ENCODE measurements at places on chromosomes 4 and X.

GRCh38 chr4:48467442-48467841 lies 15.7 kb upstream of the SLC10A4 start:
- DNase-seq, result no peak
- H3K27ac ChIP-seq, result no peak overlapping the region
- no peaks in the 10 kb centered on the region for H3K4me1 ChIP-seq
- H3K4me3 ChIP-seq, result no peak overlapping the region

DNA sequence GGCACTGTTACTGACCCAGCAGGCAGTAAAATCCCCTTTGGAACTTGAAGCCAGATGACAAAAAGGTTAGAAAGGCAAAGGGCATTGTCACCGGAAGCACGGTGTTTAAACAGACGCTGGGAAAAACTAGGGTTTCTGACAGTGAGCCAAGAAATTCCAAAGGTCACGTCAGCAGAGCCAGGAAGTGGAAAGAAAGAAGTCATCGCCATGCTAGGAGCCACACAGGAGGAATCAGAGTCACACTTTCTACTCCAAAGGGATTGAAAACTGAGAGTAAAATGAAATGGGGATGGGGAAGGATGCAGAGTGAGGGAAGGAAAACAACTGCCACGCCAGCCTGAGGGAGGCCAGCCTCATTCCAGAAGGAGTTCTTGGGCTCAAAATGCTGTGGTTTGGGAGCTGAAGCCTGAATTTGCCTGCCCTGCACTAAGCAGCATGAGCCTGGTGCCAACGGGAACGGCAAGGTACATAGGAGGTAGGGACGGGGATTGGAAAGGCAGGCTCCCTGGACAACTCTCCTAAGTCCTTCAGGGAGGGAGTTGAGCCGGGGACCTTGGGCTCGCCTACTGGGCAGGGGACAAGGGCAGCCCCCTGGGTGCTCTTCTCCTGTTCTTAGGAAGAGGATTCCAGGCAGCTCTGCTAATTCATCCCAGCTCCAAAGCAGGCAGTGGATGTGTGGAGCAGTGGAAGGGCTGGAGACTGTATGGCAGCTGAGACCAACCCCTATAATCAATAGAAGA lies 66.8 kb downstream of the SOWAHB start:
- no peaks in the 10 kb centered on the region for H3K36me3 ChIP-seq
- peaks cover 22% of the 10 kb centered on the region for H3K4me1 ChIP-seq
- no peaks in the 10 kb centered on the region for H3K27me3 ChIP-seq
- peak; percentile 86 for DNase-seq
- peak overlapping the region; percentile 97 for H3K27ac ChIP-seq

GRCh38 chr4:29983890-29984289 lies 736.3 kb upstream of the PCDH7 start:
- no peaks in the 10 kb centered on the region for H3K4me1 ChIP-seq
- H3K36me3 ChIP-seq, result no peaks in the 10 kb centered on the region
- no peak for DNase-seq
- H3K27ac ChIP-seq, result no peak overlapping the region

DNA sequence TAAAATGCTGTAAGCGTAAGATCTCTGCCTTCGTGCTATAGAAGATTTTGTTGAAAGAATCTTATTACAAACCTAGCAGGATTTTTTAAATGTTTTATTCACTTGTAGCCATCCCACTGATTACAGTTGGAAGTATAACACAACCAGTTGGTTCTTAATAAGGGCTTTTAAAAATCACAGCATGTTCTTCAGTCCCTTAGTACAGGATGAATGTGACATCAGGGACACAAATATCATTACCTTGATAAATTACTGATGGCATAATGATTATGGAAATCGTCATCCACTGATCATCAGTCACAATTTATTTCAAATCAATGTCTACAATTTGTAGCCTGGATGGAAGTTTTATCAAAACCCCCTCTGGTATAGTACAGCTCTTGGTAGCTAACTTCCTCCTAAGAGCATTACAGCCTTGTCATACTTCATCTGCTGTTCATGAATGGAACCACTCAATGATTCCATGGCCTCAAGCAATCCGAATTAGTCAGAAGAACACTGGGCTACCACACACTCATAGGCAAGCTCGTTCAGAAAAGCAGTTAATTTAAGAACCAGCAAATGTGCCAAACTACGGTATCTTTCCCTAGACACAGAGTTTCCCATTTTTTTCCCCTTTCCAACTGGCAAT lies 389.2 kb upstream of the TENM3 start:
- H3K27me3 ChIP-seq, result no peaks in the 10 kb centered on the region
- H3K27ac ChIP-seq, result no peak overlapping the region
- no peak overlapping the region for H3K4me3 ChIP-seq
- no peaks in the 10 kb centered on the region for H3K4me1 ChIP-seq
- no peak for DNase-seq

DNA sequence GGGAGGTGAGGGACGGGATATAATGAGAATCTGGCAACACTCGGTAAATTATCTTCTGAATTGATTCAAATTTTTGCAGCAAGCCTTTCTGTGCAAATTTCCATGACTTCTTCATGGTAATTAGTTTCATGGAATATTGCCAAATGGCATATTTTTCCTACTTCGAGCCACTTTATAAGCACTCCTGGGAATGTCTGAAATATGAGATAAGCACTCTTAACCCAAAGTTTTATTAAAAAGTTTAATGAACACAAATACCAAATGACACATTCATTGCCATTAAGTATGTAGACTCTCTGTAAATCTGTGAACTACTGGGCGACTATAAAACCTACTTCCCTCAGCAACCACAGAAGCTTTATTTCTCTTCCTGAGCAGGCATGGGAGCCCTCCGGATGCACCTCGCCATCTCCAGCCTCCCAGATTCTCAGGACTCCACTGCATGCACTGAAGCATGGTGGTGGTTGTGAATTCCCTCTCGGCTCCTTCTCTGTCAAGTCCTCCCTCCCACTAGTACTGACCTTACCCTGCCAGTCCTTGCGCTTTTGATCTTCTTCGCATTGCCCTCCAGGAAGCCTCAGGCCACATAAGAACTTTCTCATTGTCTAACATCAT lies 154.4 kb upstream of the RPL34 start:
- no peaks in the 10 kb centered on the region for H3K36me3 ChIP-seq
- H3K4me1 ChIP-seq, result no peaks in the 10 kb centered on the region
- no peak for DNase-seq
- no peak overlapping the region for H3K27ac ChIP-seq
- H3K27me3 ChIP-seq, result no peaks in the 10 kb centered on the region

DNA sequence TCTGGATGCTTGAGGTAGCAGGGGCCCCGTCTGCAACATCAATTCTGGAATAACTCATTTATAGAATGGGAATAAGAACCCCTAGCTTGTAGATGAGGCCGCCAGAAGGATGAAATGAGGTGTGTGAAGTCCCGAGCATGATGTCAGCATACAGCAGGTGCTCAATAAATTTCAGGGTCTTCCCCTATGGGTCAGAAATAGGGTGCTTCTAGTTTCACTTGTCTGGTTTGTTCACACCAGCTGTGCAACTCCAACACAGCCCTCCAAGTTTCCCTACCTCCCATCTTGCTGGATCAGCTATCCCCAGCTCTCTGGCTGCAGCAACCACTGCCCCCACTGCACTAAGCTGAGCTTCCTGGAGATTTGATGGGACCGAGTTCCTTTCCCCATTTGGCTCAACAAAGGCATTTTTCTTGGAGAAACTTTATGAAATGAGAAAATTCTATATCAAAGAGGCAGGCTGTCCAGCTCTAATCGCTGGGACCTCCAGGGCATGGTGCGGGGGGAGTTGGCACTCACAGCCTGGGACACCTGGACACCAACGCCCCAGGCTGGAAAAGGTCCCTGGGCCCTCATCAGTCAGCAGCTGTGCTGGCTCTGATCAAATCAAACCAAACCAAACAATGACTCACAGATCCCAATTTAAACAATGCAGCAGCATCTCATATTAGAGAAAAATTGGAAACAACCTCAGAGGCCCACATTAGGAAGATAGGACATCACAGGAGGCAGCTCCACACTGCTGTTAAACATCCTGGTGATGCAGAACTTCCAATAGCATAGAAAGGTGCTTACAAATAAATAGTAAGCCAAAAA lies 13.3 kb downstream of the SLC2A9 start:
- no peak overlapping the region for H3K4me3 ChIP-seq
- H3K27me3 ChIP-seq, result no peaks in the 10 kb centered on the region
- peak overlapping the region; percentile 73 for H3K27ac ChIP-seq
- no peak for DNase-seq

DNA sequence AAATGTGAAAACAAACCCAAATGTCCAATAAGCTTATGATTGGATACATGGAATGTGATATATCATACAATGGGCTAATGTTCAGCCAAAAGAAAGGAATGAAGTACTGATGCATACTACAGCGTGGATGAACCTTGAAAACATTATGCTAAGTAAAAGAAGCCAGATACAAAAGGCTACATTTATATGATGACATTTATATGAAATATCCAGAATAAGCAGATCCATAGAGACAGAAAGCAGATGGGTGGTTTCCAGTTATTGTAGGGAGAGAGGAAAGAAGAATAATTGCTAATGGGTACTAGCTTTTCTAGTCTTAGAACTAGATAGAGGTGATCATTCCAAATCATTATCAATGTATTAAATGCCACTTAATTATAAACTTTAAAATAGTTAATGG lies 801.3 kb downstream of the IL1RAPL1 start:
- DNase-seq, result no peak
- no peak overlapping the region for H3K4me3 ChIP-seq
- no peak overlapping the region for H3K27ac ChIP-seq
- no peaks in the 10 kb centered on the region for H3K36me3 ChIP-seq
- H3K27me3 ChIP-seq, result no peaks in the 10 kb centered on the region

DNA sequence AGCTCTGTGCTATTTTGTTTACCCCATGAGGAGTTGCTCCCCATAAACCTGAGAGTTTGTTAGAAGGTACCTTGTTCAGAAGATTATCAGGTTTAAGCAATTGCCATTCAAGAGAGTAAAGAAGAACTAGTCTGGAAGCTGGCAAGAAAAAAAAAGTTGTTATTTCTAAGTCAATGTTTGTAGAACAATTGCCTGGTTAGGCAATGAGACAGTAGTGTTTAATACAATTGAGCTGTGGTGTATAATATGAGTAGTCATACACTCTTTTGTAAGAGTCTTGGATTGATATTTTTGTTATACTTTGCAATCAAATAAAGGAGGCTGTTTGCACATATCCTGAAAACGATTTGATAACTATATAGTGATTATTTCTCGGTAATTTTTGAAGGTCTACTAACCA lies 44.7 kb downstream of the GALNT7 start:
- no peak overlapping the region for H3K4me3 ChIP-seq
- no peaks in the 10 kb centered on the region for H3K36me3 ChIP-seq
- H3K4me1 ChIP-seq, result peaks cover 7% of the 10 kb centered on the region
- H3K27ac ChIP-seq, result no peak overlapping the region
- no peaks in the 10 kb centered on the region for H3K27me3 ChIP-seq

- H3K36me3 ChIP-seq, result no peaks in the 10 kb centered on the region
- H3K4me3 ChIP-seq, result peak overlapping the region; percentile 38
- H3K27me3 ChIP-seq, result no peaks in the 10 kb centered on the region
- peaks cover 20% of the 10 kb centered on the region for H3K4me1 ChIP-seq
- peak; percentile 42 for DNase-seq
These were observed 963 bp upstream of the USO1 start for GRCh38 chr4:75723163-75724065.

- no peak overlapping the region for H3K4me3 ChIP-seq
- H3K36me3 ChIP-seq, result no peaks in the 10 kb centered on the region
- H3K27me3 ChIP-seq, result no peaks in the 10 kb centered on the region
- no peaks in the 10 kb centered on the region for H3K4me1 ChIP-seq
- no peak overlapping the region for H3K27ac ChIP-seq
- DNase-seq, result no peak
These were observed 110.0 kb downstream of the ARHGAP6 start for GRCh38 chrX:11555759-11556158.

DNA sequence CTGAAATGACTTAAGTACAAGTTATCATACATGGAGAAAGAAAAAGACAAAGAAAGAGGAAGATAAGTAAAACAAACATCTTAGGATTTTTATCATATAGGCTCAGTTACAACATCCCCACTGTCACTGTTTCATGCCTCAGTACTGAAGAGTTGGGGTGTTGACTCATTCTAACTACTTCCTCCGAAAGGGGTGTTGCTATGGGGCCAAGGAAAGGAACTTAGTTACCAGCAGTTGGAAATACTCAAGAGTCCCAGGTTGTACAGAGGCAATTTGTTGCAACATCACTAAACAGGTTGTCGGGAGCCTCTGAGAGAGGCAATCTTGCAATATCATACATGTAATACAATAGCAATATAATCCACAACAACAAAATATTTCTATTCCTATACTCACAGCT lies 1264.7 kb downstream of the PCDH7 start:
- no peak overlapping the region for H3K4me3 ChIP-seq
- H3K27ac ChIP-seq, result no peak overlapping the region
- H3K27me3 ChIP-seq, result no peaks in the 10 kb centered on the region
- DNase-seq, result peak; percentile 44
- H3K4me1 ChIP-seq, result no peaks in the 10 kb centered on the region

DNA sequence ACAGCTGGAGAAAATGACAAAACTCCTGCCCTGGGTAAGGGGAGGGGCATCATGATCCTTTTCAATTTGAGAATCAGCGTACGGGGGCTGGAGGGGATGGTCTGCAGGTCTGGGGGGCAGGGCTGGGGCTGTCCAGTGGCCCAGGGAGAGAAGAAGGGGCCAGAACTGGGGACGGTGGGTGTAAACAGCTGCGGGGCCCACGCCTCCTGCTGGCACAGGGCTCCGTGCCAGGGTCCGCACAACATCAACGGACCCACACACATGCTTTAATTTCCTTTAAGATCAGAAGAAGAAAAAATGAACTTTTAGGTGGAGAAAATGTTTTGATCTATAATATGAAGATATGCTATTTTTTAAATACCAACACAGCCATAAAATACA lies 52.1 kb downstream of the PSAPL1 start:
- H3K4me1 ChIP-seq, result peaks cover 4% of the 10 kb centered on the region
- H3K4me3 ChIP-seq, result no peak overlapping the region
- no peaks in the 10 kb centered on the region for H3K27me3 ChIP-seq

GRCh38 chrX:13341491-13342101 lies 21.7 kb upstream of the ATXN3L start:
- DNase-seq, result no peak
- H3K27me3 ChIP-seq, result no peaks in the 10 kb centered on the region
- no peak overlapping the region for H3K27ac ChIP-seq
- no peaks in the 10 kb centered on the region for H3K36me3 ChIP-seq

DNA sequence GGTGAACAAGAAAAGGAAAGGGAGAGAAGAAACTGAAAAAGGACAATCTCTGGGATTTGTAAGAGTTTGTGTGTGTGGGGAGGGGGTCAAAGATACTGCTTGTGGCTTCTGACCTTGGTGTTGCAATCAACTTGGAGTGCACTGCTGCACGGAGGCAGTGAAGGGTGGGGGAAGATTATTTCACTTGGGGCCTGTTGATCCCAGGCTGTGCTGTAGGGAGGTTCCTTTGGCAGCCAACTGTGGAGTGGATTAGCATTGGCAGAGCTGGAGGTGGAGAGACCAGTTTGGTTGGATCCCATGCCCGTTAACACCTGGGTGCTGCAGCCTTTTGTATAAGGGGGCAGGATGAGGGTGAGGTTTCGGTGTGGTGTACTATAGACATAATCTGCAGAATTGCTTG lies 38.2 kb downstream of the AFF1 start:
- no peaks in the 10 kb centered on the region for H3K27me3 ChIP-seq
- peak; percentile 26 for DNase-seq
- H3K4me1 ChIP-seq, result peaks cover 12% of the 10 kb centered on the region
- H3K4me3 ChIP-seq, result no peak overlapping the region
